ENCODE measurements at places on chromosomes 7 and 10.

DNA sequence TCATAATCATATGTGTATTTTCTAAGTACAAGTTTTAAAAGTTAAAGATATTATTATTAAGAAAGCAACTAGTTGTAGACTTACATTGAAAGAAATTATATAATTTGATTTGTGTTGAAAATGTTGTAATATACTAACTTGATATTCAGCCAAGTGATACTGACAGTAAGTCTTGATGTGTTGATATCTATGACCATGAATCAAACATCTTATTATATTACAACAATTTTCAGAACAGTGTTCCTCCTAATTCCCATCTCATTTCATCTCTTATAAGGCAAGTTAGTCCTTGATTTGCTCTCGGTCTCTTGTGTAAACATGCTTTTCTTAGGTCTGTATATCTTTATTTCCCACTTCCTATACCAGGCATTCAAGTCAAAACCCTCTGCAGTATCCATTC is 269.2 kb upstream of the SEMA3E start:
- no peak for DNase-seq

- DNase-seq: no peak
These were observed 102.3 kb upstream of the PPIF start for GRCh38 chr10:79244841-79245504.

- no peak for DNase-seq
These were observed 91.7 kb upstream of the ADCY1 start for GRCh38 chr7:45482451-45482850.

DNA sequence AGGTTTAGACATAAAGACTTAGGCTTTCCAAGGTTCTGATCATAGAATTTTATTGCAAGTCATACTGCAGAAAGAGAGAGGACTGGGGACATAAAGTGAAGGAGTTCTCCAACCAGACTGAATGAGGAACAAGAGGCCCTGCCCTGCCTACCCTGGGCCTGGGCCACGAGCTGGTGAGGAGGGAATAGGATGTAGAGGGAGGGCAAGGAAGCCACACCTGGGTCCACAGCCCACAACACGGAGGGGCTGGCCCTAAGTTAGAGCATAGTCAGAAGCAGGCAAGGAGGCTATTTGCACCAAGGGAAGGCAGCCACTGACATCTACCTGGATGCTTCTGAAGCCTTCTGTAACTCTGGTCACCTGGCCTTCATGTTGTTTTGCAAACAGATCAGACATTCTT is 82.2 kb upstream of the CXCL12 start:
- DNase-seq: no peak

DNA sequence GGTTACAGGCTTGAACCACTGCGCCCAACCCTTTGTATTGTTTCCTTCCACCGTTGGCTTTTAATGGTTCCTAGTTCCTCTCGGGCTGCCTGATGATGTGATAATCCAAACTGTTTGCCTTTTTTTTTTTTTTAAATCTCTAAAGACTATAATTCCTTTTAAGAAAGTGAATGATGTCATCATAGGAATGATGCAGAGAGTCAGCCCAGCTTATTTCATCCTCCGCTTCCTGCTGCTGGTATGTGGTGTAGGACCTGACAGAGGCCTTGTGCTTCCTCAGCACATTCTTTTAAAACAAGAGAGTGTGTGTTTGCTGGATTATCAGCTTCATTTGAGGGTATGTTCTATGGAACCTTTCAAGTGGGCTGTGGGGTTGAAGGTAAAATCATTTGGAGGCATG is 241.4 kb downstream of the LRMDA start:
- no peak for DNase-seq
